A549 treated with DMSO at 1 μM for 4 hours (cell line): ENCODE measurements at places on chromosomes 6 and 20. TPM values are rescaled to one million over a fixed set of nuclear protein-coding genes. Genes with fewer than 3 reads are reported as not detected.

OCSTAMP gene
- total RNA-seq, result not detected in 5 replicates

ADAM33 gene
- total RNA-seq, result 0.05 to 0.06 TPM (median 0.05 TPM) in 3 of 5 replicates, not detected in the others

LY6G6F gene
- total RNA-seq, result not detected in 5 replicates

CLIC5 gene
- total RNA-seq, result not detected in 5 replicates

RAMACL gene
- 0.07 TPM in 3 of 5 replicates, not detected in the others for total RNA-seq

STK35 gene
- total RNA-seq, result 13.9 to 15.6 TPM (median 15.2 TPM) in 5 replicates

SLC4A11 gene
- 5.3 to 7.2 TPM (median 6.2 TPM) in 5 replicates for total RNA-seq

TMEM170B gene
- 0.71 to 1.3 TPM (median 0.95 TPM) in 5 replicates for total RNA-seq

SLX4IP gene
- total RNA-seq, result 2.1 to 3.6 TPM (median 3.1 TPM) in 5 replicates

NR2E1 gene
- not detected in 5 replicates for total RNA-seq

PRDM13 gene
- total RNA-seq, result 0.83 to 1.2 TPM (median 0.93 TPM) in 5 replicates

LKAAEAR1 gene
- 1.3 to 1.8 TPM (median 1.4 TPM) in 4 of 5 replicates, not detected in the other for total RNA-seq
